A549 (cell line): ENCODE measurements at places on chromosomes 11 and 22.

GRCh38 chr11:42974510-42975179 lies 337.2 kb upstream of the API5 start:
- no peak for DNase-seq

- no peak for DNase-seq
These were observed 1000.4 kb downstream of the OPCML start for GRCh38 chr11:132531921-132532320.

- peak; percentile 5 for DNase-seq
These were observed at the start of gene GNAZ for GRCh38 chr22:23070418-23071229. Gene GNAZ, plus strand, starts transcription at chr22:23070519. Its CDS starts 25,177 bp downstream, at chr22:23095696.

GRCh38 chr11:86335131-86335767 lies 33.2 kb downstream of the HIKESHI start:
- DNase-seq: no peak

GRCh38 chr22:45284705-45285262 lies at the start of gene UPK3A:
Gene UPK3A, plus strand, starts transcription at chr22:45284949. Its CDS starts 65 bp downstream, at chr22:45285014.
- no peak for DNase-seq

- no peak for DNase-seq
These were observed at the start of gene APOBEC3H for GRCh38 chr22:39097098-39098020. Gene APOBEC3H, plus strand, starts transcription at chr22:39097244. Its CDS starts 3,035 bp downstream, at chr22:39100279.

DNA sequence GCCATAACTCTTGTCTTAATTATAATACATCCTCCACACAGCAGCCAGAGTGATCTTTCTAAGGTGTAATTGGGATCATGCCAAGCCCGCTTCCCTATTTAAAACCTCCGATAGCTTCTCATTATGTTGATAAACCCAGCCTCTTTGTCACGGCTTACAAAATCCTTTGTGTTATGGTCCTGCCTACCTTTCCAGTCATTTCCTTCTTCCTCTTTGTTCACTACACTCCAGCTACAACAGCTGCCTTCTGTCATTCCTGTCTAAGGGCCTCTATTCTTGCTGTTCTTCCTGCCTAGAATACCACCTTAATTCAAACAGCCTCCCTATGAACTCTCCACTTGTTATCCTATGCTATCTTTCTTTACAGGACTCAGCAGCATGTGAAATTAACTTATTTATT lies 70.6 kb upstream of the CAPRIN1 start:
- DNase-seq: no peak

- DNase-seq: no peak
These were observed 256.0 kb downstream of the ST3GAL4 start for GRCh38 chr11:126611438-126611837.

DNA sequence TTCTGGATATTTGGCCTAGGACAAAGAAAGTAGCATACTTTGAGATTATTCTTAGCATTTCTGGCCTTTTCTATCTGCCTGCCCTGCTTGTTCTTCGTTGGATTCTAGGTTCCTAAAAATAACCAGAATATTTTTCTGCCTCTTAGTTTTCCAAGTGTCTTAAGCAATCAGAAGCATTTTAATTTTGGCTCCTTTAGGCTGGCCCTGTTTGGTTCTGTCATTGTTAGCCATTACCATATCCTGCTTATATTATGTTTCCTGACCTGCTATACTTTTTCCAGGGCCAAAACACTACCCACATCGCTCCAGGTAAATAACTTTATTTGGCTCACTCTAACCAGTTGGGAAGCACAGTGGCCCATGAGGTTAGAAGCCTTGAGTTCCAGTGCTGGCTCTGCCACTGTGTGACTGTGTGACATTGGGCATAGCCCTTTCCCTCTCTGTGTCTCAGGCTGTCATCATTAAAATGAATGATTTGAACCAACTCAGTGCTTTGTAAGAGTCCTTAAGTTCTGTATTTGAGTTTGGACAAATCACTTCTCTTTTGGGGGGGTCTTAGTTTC lies 91.1 kb downstream of the STIM1 start:
- no peak for DNase-seq

DNA sequence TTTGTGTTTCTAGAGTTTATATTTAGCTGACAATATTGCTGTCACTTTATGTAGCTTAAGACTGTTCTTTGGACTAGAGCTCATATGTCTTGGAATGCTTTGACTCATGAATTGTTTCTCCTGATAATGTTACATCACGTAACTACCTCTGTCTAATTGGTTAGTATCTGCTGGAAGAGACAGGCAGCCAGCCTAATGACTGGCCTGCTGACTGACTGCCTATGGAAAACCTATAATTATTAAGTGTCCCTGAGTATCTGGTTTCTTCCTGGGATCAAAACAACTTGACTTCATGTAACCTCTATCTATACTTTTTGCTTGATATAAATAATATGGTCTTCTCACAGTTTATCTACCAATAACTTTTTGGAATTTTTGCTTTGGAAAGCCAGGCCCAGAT lies 9.4 kb downstream of the SOX6 start:
- DNase-seq: no peak

DNA sequence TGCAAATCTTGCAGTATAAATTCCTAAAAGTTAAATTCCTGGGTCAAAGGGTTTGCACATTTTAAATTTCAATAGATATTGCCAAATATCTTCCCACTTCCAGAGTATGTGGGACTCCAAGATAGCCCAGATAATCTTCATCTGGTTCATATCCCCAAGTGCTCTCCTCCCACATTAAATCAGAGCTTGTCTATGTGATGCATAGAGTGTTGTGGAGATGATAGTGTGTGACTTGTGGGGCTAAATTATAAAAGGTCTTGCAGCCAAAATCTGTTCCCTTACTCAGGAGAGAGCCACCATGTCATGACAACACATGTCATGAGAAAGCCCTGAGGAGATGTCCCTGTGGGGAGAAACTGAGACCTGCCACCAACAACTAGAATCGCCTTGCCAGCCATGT lies 39.9 kb upstream of the TEAD1 start:
- no peak for DNase-seq

DNA sequence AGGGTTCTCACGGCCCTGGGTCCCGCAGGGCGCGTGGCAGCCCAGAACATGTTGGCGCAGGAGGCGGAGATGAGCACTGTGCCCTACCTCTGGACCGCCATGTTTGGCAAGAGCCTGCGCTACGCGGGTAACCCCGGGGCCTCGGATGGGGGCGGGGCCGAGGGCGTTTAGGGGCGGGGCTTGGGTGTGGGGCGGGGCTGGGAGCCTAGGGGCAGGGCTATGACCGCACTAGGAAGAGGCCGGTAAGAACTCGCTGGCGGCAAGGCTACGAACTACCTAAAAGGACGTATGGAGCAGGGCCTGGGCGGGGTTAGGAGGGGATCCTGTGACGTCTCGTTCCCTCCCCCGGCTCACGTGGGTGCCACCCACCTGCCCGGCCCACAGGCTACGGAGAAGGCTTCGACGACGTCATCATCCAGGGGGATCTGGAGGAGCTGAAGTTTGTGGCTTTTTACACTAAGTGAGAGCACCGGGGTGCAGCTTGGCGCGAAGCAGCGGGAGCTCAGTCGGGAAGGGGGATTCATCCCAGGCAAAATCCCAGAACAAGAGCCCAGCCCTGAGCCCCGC lies 2.8 kb upstream of the LZTR1 start:
- no peak for DNase-seq

DNA sequence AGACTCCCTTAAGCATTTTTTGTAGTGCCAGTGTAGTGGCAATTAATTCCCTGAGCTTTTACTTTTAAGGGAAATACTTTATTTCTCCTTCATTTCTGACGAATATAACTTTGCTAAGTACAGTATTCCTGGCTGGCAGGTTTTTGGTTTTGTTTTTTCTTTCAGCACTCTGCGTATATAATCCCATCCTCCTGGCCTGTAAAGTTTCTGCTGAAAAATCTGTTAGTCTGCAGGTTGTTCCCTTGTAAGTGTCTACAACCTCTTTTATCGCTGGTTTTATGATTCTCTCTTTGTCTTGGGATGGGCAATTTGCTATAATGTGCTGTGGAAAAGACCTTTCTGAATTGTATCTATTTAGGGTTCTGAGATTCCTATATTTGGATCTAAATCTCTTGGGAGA lies 56.0 kb downstream of the KCNQ1OT1 start:
- DNase-seq: no peak

DNA sequence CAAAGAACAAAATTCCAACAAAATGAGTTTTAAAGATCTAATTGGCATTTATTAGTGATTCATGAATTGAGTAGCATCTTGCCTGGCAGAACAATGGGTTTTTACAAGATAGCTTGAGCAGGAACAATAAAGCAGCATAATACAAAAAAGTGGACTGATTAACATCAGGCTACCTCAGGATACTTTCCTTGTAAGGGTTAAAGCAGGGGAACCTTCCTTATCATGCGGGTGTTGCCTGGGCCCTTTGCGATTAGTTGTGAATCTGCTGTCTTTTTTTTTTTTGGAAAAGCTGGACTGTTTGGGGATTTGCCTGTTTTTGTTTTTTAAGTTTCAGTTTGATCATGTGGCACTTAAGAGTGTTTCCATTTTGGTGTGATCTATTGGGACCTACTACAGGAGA lies 37.5 kb downstream of the EXPH5 start:
- no peak for DNase-seq

- DNase-seq: peak; percentile 97
These were observed 311.0 kb downstream of the SBF2 start for GRCh38 chr11:9982796-9983579.

- DNase-seq: peak; percentile 79
These were observed 3.7 kb upstream of the KCNC1 start for GRCh38 chr11:17730608-17731462.

DNA sequence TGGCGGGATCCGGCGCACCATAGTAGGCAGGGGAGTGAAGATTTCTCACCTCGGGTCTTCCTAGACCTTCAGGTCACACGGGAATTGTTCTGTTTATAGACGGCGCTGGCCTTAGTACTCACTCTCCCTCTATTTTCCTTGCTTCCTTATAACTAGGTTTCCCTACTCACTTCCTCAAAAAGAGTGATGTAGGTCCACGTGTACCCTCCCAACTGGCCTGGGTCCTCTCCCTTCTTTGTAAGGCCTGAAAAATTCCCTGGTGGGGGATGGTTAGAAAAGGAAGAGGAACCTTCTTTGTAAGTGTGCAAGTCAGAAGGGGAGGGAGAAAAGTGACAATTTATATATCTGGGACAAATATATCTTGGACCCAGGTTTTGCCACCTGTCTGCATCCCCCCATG lies 2.9 kb upstream of the TMEM9B start:
- DNase-seq: no peak

DNA sequence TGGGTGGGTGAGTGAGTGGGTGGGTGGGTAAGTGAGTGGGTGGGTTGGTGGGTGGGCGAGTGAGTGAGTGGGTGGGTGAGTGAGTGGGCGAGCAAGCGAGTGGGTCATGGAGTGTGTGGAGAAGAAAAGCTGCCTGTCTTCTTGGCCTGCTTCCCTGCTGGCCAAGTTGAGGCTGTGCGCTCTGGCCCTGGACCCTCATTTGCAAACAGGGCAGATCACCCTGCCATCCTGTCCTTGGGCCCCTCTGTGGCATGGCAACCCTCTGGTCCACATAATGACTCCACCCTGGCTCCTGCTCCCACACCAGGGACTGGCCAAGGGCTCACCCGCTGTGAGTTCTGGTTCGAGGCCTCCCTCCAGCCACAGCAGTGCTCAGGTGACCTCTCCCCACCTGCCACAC lies 35.1 kb downstream of the CAPN1 start:
- no peak for DNase-seq

- no peak for DNase-seq
These were observed 84.6 kb upstream of the NAV2 start for GRCh38 chr11:19628018-19628417.

- DNase-seq: no peak
These were observed 61.6 kb downstream of the C22orf31 start for GRCh38 chr22:28999919-29000556.

DNA sequence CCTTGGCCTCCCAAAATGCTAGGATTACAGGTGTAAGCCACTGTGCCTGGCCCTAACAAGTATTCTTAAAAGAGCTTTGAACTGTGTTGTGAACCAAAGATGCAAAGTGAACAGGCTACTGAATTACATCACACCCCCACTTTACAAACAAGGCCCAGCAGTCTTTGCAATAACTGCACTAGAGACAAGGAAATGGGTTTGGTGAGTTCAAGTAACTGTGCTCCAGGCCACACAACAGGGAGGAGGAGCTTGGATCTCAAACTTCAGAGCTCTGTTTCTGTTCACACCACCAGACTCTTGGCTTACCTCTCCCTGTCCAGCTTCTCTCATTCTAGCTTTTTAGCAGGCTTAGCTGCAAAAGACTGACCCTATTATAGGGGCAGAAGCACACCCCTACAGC lies 30.4 kb upstream of the RASL10A start:
- no peak for DNase-seq

DNA sequence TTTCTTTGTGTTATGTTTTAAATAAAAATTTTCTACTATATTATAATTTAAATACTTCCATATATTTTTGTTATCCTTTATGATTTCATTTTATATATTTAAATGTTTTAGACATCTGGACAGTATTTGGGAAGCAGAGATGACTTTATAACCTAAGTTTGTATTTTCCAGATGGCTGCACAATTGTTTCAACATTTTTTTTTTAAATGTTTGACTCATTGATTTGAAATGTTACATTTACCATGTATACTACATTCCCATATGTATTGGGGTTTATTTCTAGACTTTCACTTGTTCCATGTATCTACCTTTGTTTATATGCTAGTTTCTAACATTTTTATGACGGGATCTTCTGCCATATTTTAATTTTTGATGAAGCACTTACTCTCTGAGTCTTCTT lies 766.5 kb downstream of the METTL15 start:
- DNase-seq: no peak

DNA sequence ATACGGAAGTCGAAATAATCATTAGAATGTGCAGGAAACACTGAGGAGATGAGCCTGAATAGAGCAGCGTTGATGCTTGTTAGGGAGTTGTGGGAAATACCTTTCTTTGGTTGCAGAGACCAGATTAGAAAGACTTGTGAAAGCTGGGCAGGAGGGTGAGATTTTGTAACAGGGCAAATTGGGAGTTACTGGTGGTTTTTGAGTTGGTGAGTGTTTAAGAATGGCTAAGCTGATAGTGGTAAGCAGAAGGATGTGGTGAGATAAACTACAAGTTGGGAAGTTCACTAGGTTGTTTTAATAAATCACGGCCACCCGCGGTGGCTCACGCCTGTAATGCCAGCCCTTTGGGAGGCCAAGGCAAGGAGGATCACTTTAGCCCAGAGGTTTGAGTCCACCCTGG lies 34.4 kb downstream of the MCAM start:
- DNase-seq: no peak

DNA sequence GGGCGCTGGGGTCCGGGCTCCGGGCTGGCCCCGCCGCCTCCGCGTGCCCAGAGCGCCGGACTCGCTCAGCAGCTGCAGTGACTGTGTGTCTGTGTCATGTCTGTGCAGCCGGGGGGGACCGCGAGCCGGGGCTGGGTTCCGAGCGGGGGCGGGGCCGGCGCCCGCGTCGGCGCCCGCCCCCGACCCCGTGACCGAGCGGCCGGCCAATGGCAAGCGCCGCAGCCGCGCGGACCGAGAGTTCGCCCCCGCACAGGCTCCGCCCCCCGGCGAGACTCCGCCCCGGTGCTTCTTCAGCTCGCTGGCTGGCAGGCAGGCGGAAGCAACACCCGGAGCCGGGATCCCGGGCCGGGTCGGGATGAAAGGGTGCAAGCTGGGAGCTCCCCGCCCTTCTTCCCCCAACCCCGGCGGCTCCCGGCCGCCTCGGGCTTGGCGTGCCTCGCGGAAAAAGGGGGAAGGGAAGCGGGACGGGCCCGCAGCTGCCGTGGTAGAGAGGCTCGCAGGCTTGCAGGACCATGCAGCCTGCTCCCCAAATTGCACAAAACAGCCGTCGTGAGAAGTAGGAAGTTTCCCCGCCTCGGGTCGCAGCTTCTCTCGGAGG lies 750 bp upstream of the LARGE1 start:
- DNase-seq: peak; percentile 51

GRCh38 chr11:79794484-79795393 lies 353.9 kb upstream of the TENM4 start:
- no peak for DNase-seq

GRCh38 chr11:96388891-96389719 lies 607 bp downstream of the CCDC82 start:
- peak; percentile 9 for DNase-seq
